ENCODE measurements at places on chromosomes 5 and 9.
A peak's percentile ranks its signal among the peaks of the same experiment; 100 is the strongest.

- DNase-seq: no peak
These were observed 280.7 kb downstream of the RFX3 start for GRCh38 chr9:3244963-3245653.

GRCh38 chr9:84062538-84062937 is 81.9 kb downstream of the RMI1 start:
- DNase-seq: no peak

- DNase-seq: peak; percentile 46
These were observed 15.4 kb downstream of the LMAN2 start for GRCh38 chr5:177336112-177336511.

DNA sequence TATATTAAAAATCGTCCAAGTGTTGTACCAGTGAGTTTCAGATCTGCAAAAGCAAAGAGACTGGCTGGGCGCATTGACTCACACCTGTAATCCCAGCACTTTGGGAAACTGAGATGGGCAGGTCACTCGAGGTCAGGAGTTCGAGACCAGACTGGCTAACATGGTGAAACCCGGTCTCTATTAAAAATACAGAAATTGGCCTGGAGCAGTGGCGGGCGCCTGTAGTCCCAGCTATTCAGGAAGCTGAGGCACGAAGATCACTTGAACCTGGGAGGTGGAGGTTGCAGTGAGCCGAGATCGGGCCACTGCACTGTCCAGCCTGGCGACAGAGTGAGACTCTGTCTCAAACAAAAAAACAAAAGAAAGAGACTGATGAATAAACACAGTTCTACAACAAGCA is 18.3 kb upstream of the B4GALT1 start:
- no peak for DNase-seq

- DNase-seq: no peak
These were observed 57.6 kb upstream of the SH3GL2 start for GRCh38 chr9:17521100-17521855.

DNA sequence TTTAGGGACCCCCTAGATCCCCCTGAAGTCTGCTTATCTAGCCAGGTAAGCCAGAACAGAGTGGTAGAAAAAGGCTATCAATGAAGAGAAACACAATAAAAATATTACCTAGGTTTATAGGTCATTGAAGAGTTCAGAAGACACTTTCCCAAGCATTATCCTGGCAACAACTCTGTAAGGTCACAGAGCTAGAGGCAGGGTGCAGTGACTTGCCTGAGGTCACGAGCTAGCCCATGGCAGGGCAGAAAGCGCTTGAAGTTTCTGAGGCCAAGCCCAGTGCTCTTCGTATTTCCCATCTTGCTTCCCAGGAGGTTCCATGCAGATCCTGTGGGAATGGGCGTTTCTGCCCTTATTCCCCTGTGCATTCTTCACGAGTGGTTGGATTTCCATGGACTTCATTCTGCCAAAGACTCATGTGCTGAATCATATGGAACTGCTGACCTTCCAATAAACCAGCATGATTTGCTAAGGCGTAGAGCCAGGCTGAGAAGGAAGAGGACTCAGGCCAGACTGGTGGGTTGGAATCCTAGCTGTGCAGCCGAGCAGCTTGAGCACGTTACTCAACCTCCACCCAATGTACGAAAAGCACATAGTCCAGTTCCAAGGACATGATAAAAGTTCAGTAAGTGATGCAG is 22.1 kb downstream of the TRMO start:
- no peak for DNase-seq

DNA sequence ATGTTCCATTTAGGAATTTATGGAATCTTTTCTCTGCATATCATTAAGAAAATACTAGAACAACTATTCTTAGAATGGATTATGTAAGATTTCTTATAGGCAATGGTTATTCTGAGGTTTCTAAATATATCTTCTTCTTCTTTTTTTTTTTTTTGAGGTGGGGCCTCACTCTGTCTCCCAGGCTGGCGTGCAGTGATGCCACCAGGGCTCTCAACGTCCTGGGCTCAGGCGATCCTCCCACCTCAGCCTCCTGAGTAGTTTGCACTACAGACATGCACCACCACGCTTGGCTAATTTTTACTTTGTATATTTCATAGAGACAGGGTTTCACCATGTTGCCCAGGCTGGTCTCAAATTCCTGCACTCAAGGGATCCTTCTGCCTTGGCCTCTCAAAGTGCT is 137.2 kb downstream of the SREK1 start:
- no peak for DNase-seq

DNA sequence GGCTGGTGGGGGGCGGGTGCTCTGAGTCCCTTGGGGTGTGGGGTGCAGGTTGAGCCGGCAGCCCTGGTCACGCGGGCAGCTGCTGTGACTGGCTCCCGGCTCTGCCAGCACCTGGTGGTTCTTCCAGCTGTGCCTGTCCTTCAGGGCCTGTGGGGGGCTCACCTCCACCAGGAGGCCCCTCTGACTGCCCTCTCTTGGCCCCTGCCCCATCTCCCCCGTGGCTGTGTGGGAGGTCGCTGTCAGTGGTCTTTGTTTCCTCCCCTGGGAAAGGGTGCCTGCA is 3.3 kb downstream of the RXRA start:
- no peak for DNase-seq

DNA sequence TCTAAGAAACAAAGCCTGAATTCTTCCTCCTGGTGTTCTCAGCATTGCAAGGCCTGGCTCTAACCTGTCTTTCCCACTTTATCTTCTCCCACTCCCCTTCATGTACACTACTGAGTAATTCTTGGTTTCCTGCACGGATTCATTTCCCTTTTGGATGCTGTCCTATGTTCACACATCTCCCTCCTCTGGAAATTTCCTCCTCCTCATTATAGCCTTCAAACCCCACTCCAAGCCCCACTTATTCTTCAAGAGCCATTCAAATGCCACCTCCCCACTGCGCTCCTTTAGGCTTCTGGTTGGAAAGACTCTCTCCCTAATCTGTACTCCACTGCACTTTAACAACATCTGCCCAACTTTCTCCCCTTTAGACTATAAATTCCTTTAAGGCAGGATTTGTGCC is 28.2 kb upstream of the C5orf63 start:
- no peak for DNase-seq

Data from activated naive CD8-positive, alpha-beta T cell treated with anti-CD3 and anti-CD28 coated beads for 36 hours (primary cell).